Effector CD8-positive, alpha-beta T cell (primary cell): ENCODE measurements at places on chromosomes 6 and 20.

DNA sequence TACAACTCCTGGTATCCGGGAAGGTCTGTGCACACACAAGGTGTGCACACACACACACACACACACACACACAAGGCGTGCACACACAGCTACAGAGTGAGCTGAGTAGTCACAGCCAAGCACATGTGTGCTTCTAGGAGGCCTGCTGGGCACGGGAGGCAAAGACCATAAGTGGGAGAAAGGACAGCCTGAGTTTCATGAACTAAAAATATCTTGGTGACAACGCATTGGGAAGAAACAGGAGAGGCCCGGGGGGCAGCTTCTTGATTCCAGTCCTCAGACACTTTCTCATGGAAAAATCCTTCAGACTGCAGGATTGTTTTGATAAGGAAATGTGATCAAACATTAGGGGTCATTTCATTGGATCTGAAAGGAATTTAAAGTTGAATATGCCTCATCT, 2.6 kb downstream of the TRAF3IP2 start:
- no peak for DNase-seq

GRCh38 chr6:148332088-148332487, 10.6 kb upstream of the SASH1 start:
- no peak for DNase-seq

DNA sequence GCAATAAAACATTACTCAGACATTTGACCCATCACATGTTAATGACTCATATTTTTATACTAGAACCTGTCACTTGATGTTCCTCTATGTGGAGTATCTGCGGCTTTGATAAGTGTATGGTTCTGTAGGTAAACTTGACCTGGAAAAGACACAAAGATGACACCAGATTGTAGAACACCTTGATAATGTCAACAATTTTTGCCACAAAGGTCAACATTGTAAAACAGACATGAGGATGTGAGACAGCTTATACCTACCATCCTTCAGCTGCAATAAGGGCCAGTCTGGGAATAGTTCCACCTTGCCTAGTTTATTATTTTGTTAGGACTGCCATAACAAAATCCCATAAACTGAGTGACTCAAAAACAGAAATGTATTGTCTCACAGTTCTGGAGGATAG, 202.4 kb downstream of the LMBRD1 start:
- no peak for DNase-seq

GRCh38 chr6:33699131-33699530, 12.4 kb downstream of the UQCC2 start:
- no peak for DNase-seq

DNA sequence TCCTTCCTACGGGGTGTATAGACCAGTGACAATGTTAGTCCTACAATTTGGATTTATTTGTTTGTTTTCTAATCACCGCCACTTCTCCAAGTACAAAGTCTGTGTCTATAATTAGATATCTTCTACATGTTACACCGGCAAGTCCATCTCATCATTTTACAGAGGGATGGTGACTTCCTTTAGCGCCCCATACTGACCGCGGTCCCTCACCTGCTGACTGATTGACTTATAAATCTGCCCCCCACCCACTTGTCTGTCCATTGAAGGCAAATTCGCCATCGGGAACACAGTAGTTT, 8.9 kb upstream of the NR2E1 start:
- no peak for DNase-seq

GRCh38 chr6:3361312-3362037, 95.4 kb downstream of the SLC22A23 start:
- DNase-seq, result no peak

GRCh38 chr6:20686142-20686541, 151.9 kb downstream of the CDKAL1 start:
- no peak for DNase-seq
